ENCODE measurements at places on chromosomes 1 and 21.

GRCh38 chr1:76128096-76128495, 53.5 kb downstream of the ST6GALNAC3 start:
- no peak for DNase-seq

GRCh38 chr1:160007577-160008200, 24.1 kb downstream of the PIGM start:
- peak; percentile 15 for DNase-seq

- DNase-seq, result no peak
These were observed 876 bp downstream of the MOB3C start for GRCh38 chr1:46615735-46616134.

DNA sequence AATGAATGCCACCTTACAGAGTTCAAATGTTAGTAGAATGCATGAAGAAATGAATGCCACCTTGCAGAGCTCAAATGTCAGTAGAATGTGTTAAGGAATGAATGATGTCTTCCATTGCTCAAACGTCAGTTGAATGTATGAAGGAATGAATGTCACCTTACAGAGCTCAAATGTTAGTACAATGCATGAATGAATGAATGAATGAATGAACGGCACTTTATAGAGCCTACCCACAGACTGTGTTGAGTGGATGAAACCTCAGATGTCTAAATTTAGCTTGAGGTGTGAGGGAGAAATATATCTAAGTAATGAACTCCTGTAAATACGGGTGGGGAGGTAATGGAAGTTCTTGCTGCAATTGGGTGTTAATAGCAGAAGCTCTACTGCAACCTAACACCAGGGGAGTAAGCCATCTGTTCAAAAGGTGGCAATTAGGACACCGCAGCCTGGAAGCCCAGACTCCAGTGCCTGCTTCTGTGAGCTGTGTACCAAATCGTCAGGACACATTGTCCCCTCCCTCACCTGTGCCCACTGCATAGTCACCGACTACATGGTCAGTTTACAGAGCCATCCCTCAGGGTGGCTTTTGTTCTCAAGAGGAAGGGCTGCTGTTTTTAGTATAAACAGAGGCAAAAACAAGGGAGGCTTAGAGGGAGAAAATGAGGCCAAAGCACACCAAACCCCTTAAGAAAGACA, 26.7 kb downstream of the SUSD4 start:
- DNase-seq, result no peak

GRCh38 chr1:15279576-15280230, 32.7 kb downstream of the FHAD1 start:
- no peak for DNase-seq

DNA sequence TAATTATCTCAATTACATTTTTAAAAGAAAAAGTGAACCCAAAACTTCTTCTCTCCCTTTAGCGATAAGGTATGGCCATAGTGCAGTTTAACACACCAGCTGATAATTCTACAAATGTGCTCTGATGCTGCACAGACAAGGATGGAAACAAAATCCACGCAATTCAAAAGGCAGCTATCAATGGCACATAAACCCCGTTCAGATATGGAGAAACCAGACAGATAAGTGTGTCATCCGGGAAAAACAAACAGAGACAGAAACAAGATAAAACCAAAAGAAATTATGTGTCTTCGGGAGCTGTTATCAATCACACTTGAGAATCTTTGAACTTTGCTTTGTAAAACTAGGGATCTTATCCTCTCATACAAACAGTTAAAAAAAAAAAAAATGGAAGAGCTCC, 73.6 kb downstream of the SIPA1L2 start:
- DNase-seq, result no peak

DNA sequence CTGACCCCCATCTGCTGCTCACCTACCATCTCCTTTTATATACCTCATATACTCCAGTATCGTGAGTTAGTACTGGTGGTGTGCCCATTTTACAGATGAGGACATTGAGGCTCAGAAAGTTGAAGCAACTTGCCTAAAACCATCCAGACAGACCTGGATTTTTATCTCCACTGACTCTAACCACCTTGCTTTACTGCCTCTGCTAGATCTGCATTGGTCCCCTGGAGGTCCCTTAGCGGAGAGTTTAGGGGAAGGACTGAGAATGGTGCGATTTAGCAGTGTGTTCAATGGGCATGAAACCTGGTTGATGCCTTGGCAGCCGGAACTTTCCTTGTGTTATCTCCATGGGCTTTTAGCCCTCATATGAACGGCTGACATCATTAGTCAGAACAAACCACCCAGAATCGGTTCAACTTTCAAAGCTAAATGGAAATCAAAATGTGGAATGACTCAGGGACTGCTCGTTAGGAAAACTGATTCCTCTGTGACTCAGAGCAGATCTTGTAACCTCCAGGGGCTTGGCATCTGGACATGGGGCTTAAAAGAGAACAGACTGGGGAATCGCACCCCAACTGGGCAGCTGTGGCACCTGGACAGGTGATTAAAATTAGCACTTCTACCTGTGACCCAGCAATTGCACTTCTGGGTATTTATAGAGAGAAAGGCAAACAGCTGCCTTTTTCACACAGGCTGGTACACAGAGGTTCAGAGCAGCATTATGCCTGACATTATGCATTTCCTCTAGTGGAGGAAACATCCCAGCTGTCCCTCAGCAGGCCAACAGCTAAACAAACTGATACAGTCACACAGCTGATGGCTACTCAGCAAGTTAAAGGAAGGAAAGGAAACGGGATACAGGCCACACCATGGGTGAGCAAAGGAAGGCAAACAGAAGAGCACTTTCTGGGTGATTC, 25.3 kb downstream of the TMEM51 start:
- peak; percentile 96 for DNase-seq
